GOT3 (cell line): ENCODE measurements at places on chromosomes 7 and 10.

GRCh38 chr7:39695852-39696586 is 72.6 kb downstream of the RALA start:
- no peak for DNase-seq

DNA sequence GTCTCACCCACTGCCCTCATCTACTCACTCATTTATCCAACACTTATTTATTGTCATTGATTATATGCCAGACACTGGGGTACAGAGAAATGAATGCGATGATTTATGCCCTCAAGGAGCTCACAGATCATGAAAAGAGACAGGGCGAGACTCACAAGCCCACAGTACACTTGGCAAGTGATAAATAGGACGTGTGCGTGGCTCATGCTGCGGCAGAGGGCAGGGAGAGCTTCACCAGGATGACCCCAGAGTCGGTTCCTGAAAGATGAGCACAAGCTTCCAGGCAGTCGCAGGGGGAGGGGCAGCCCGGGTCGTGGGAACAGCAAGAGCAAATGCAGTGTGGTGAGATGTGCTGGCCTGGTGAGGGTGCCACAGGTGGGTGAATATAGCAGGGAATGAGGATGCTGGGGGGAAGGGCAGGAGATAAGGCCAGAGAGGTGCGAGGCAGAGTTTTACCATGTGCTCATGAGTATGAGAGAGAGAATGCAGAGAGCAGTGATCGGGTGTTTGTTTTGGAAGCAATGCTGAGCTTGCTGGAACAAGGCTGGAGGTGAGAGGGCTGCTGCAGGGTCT is 70.9 kb downstream of the ATXN7L1 start:
- DNase-seq = no peak

- DNase-seq = no peak
Measured at GRCh38 chr10:103231047-103231551, 14.6 kb upstream of the RPEL1 start.

- DNase-seq = no peak
Measured at GRCh38 chr10:15144788-15145187, 23.7 kb downstream of the NMT2 start.

GRCh38 chr7:27960415-27960814 is 220.2 kb downstream of the JAZF1 start:
- no peak for DNase-seq

DNA sequence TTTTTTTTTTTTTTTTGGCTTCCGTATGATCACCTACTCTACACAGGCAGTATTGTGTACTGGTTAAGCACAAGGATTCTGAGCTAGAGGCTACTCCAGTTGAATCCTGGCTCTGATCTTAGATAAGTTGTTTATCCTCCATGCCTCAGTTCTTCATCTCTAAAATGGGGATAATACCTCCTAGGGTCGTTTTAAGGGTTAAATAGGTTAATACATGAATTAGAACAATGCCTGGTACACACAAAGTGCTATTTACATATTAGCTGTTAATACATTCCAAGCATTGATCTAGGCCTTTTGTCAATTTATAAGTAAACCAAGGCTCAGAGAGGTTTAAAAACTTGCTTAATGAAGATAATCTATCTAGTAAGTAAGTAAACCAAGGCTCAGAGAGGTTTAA is 59.0 kb downstream of the ST7 start:
- DNase-seq = no peak

DNA sequence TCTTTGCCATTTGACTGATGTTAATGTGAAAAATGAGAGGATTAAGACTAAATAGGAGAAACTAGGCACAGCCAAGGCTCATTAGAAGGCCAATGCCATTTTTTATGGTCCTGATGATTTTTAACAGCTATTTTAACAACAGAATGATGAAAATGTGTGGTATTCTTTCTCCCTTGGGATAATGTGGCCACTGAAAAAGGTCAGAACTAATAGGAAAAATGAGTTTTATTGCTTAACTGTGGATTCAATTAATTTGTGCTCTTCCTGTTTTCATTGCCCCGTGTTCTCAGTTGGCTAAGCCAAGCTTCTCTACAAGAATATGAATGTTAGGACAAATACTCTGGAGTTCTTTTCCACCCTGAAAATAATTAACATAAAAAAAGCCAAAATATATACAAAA is 56.6 kb downstream of the BMPER start:
- DNase-seq = no peak

DNA sequence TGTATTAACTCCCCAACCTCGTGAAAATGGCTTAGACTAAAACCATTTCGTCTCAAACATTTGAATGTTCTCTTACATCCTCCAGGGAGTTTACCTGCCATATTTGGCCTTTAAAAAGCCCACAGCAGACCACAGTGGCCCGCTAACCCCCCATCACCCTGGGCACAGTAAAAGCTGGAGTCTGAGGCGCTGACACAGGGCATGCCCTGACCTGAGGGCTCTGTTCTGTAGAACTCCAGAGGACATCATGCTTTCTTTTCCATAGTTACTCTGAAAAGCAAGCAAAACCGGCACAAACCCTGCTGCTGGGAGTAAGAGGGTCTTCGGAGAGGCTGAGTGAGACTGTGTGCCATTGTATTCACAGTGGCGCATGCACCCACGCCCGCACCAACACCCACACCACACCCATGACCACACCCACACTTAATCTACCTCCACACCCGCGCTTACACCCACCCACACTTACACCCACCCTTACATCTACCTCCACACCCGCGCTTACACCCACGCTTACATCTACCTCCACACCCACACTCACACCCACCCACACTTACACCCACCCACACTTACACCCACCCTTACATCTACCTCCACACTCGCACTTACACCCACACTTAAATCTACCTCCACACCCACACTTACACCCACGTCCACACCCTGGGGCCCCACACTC is 32.1 kb downstream of the LRRC27 start:
- DNase-seq = no peak

DNA sequence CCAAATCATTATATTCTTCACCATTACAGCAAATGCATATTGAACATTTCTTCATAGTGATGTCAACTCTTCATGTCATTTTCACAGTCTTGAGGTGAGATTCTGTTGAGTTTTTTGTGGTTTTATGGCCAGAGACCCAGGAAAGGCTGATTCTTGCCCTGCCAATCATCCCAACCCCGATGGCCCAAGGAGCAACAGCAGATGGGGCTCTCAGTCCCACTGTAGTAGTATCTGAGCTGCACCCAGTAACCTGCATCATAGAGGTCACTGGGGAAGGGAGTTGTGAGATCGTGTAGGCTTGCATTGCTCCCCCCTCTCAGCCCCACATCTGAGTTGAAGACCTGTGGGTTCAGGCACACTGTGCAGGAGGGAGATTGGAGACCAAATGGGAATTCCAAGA is 26.7 kb downstream of the ZSCAN25 start:
- DNase-seq = no peak

DNA sequence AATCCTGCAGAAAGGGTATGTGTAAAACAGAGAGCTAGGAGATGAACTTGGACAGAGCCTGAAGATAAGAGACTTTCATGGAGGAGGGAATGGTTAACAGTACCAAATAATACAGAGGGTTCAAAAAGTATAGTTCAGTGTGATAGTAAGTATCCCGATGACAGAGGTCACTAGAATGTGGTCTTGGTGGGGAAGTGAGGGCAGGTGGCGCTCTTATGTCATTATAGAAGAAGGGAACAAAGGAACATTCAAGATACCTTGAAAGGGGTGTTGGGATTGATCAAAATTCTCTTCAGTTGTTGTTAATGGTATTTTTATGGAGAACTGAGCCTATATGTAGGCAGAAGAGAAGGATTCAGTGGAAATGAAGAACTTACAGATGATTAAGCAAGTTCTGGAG is 312.5 kb downstream of the SUGCT start:
- no peak for DNase-seq

DNA sequence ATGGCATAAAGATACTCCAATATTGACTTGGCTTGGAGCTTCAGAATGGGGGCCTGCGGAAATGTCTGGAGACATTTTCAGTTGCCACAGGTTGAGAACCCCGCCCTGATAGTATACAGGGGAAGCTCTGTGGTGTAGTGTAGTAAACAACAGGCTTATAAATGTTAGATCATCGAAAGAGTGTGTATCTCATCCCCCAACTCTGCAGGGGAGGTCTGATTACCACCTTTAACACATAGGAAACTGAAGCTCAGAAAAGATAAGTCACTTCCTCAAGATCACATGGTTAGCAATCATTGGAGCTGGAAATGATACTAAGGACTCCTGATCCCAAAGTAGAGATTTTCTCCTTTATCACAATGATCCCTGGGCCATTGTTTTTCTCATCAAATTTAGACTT is 144.5 kb upstream of the BMPER start:
- DNase-seq = no peak

DNA sequence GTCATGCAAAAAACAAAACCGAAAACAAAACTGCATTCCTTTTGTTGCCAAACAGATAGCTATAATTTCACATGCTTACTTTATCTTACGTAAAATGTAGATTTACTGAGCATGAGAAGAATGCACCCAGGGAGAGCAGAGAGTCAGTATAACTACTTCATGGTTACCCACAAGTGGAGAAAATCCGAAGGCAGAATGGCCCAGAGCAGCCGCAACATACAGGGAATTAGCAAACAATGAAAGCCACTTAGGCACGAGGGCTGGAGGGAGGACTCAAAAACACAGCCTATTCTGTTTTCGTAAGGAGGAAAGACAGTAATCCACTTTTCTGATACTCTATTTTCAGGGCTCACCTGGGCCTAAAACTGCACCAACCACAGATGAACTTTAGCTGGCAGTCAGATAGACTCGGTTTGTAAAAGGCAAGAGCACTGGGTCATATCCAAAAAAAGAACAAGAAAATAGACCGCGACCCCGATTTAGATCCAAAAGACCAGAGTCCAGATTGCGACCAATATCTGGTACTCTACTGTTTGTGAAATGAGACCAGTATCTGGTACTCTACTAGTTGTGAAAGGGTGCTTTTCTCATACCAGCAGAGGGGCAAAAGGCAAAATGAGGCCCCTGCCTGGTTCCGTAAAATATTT is 1.3 kb downstream of the ITPRIP start:
- DNase-seq = no peak

- DNase-seq = no peak
Measured at GRCh38 chr7:40680657-40681056, 545.9 kb downstream of the SUGCT start.

DNA sequence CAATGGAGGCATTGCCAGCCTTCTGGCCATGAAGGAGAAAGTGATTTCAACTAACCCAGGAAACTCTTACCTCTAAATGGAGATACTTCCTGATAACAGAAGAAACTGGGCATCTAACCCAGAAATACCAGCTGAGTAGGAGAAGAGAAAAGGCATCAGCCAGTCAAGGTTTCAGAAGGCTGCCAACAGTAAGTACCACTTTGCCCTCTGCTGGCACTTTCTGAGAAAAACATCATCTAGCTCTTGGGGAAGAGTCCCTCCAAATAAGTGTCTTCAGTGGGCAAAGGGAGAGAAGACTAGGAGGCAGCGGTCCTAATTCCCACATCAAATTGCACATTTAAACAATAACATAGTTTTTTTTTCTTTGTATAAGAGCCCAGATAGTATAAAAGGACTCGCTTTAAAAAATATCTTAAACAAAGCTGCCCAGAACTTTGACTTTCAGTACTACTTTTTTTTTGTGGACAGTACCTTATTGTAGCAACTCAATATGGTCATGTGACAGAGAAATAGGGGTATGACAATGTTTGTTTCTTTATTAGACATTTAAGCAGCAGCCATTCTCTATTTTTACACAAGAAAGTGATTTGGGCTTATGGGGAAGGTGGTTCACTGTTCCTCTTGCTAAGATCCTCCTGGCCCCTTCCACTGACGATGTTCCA is 157.3 kb downstream of the CTTNBP2 start:
- peak; percentile 1 for DNase-seq

- no peak for DNase-seq
Measured at GRCh38 chr10:3372281-3372680, 199.7 kb upstream of the PITRM1 start.

- DNase-seq = no peak
Measured at GRCh38 chr7:2520131-2520760, 672 bp downstream of the LFNG start.

DNA sequence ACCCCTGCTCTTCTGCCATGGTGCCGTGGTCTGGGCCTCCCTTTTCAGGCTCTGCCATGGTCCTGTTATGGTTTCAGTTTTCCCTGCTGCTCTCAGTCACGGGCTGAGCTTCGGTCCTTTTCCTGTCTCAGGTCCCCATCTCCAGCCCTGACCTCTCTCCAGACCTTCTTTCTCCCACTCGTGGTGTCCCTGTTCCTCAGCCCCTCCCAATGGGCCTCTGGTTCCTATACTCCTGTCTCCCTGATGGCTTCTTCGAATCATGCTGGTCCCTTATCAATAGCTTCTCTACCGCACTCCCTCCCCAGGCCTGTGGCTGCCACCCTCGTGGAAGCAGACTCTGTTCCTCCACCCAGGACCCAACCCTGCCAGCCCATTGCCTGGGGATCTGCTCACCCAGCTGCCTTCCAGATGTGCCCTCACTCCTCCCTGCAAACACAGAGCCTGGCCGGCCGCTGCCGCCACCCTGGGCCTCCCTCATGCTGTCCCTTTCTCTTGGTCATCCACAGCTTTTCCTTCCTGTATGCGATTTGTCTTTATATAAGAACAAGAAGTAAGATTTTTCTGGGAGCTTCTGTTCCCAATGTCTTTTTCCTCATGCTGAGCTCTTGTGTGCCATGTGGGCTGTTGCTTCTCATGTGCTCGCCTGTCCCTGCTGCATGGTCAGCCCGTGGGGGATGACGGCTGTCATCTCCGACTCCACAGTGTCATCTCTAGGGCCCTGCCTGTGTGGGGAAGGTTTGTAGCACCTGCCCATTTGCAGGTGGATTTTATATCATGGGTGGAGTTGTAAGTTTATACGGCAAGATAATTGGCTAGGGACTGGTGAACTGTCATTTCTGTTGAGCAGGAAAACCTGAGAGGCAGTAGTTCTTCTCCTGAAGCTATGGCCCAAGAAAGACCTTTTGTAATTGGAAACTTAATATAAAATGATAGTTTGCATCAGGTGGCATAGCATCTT is 126.7 kb downstream of the NT5C2 start:
- DNase-seq = no peak

GRCh38 chr7:23966941-23967340 is 256.9 kb downstream of the STK31 start:
- no peak for DNase-seq
